NCI-H446 (cell line): ENCODE measurements at places on chromosomes 13 and 19.

DNA sequence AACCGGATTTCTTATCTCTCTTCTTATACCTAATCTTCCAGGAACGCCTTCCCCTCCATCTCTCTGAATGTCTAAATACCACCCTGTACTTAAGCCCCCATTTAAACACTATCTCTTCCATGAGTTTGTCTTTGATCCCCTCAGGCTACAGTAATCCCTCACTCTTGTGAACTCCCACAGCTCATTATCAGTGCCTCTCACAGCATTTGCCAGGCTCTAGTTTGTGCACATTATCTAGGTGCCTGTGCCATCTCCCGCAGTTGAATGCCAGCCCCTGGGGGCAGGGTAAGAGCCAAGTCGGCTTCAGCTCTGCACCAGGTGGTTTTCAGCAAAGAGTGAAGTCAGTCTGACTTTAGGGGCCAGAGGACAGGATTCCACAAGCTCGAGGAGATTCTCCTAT is 71.4 kb downstream of the FREM2 start:
- no peak for DNase-seq

GRCh38 chr13:111622051-111622531 is 301.6 kb downstream of the TEX29 start:
- no peak for DNase-seq

GRCh38 chr19:17606590-17607185 is 51.2 kb downstream of the COLGALT1 start:
- no peak for DNase-seq

GRCh38 chr13:31236211-31236786 is 36.5 kb downstream of the B3GLCT start:
- DNase-seq: no peak

- DNase-seq: no peak
Observed at GRCh38 chr13:100039740-100040139, 49.2 kb upstream of the PCCA start.

DNA sequence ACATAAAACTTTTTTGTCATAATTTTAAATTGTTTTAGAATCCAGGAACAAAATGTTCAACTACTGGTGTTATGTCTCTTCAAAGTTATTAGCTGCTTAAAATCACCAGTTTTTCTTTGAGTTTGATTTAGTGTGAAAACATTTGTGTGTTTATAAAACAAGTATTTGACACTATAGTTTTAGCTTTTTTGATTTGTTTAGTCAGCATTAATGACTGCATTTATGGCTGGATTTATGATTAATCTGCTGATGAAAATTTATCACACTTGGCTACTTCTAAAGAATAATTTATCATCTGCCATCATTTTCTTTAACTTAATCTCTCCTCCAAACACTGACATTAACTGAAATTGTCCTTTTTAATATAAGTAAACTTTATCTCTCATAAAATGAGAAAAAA is 1465.9 kb upstream of the SLC10A2 start:
- DNase-seq: no peak

- DNase-seq: no peak
Observed at GRCh38 chr13:41962994-41963393, 2.1 kb upstream of the VWA8 start.

DNA sequence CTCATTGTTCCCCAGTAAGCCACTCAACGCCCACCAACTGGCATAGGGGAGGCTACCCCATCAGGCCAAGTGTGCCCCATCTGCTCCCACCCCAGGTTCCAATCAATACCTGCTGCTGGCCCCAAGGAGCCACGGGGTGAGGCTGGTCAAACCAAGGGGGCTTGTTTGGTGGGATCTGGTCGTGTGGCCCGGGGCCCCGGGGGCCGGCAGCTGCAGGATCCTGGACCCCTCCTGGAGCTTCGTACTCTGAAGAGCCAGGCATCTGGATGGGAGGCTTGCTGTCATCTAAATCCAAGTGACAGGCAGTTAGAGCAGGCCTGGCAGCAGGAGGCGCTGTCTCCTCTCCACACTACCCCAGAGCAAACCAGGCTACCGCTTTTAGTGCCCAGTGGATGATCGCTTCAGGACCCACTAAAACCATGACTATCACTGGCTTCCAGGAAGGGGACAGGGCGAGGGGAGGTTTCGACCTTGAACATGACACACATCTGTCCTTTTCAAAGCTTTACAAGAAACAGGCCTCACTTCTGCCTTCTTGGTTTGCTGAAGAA is 14.2 kb downstream of the CHERP start:
- DNase-seq: no peak

DNA sequence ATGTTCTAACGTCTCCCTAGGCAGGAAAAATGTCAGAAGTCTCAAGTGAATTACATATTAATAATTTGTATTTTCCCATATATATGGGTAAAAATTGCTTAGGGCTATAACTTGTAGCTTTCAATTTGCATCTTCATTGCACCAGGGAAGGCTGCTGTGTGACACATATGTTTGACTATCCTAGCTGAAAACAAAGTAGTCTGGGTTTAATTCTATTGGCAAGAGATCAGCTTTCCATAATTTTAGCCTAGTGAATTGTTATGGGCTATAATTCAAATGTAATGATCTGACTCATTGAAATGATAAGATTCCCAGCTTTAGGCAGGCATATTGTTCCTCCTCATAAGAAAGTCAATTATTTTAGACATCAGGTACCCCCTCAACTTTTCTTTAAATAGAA is 553.1 kb downstream of the DCT start:
- no peak for DNase-seq

- DNase-seq: no peak
Observed at GRCh38 chr13:39485314-39485700, 117.7 kb downstream of the LHFPL6 start.
